ENCODE measurements at places on chromosomes 3 and 15. TPM values are rescaled to one million over a fixed set of nuclear protein-coding genes. Genes with fewer than 3 reads are reported as not detected.

GRCh38 chr3:73296859-73297258, 235.4 kb downstream of the EBLN2 start:
- no peak for DNase-seq

DNA sequence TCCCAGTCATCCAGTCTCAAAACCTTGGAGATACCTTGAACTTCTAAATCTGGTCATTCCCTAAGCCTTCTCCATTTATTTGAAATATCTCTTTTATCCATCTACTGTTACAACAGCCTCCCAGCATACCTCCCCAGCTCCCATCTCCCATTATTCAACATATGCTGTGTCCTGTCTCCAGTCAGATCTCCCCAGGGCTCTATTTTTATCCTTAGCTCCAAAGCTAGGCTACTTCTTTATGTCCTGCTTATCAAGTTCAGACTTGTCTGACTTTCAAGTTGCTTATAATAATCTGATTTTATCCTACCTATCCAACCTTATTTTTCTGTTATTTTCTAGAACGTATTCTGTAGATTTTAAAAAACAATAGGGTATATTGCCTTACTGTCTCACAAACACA, 44.2 kb downstream of the IQGAP1 start:
- DNase-seq, result no peak

DNA sequence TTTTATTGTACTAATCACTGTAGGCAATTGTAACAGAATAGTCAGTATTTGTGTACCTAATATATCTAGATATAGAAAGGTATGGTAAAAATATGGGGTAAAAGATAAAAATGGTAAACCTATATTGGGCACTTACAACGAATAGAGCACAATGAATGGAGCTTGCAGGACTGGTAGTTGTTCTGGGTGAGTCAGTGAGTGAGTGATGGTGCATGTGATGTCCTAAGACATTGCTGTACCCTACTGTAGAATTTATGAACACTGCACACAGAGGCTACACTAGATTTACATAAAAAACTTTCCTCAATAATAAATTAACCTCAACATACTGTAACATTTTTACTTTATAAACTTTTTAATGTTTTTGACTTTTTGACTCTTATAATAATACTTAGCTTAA, 274.3 kb upstream of the PPP2R3A start:
- DNase-seq, result no peak

DNA sequence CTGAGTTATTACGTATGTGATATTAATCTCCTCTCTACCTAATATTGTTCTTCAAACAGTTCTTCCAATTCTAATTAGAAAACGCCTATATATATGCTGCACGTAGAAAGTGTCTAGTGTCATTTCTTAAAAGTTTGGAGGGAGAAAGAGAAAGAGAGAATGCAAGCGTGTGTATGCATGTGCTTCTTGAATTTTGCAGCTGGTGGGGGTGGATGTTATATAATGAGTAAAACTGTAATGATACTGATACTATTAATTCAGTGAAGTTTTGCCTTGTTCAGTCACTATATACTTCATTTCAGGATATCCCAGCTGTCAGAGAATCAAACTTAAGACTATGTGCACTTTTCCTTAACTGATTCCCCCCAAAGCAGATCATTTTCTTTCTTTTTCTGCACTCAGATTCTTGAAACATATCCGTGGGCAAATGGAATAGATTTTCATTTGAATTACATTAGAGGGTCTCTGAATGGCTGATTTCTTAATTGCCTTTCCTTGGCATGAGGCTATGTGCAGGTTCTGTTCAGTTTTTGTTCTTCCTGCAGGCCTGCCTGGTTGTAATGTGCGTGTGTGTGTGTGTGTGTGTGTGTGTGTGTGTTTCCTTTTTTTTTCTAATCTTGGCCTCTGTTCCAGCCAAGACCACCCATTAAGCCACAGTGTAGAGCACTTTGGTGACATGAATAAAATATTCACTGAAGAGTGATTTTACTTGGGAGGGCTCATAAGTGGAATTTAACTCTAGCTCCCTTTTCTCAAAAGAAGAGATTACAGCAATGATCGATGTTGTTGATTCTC, 617.5 kb downstream of the RBMS3 start:
- no peak for DNase-seq

DNA sequence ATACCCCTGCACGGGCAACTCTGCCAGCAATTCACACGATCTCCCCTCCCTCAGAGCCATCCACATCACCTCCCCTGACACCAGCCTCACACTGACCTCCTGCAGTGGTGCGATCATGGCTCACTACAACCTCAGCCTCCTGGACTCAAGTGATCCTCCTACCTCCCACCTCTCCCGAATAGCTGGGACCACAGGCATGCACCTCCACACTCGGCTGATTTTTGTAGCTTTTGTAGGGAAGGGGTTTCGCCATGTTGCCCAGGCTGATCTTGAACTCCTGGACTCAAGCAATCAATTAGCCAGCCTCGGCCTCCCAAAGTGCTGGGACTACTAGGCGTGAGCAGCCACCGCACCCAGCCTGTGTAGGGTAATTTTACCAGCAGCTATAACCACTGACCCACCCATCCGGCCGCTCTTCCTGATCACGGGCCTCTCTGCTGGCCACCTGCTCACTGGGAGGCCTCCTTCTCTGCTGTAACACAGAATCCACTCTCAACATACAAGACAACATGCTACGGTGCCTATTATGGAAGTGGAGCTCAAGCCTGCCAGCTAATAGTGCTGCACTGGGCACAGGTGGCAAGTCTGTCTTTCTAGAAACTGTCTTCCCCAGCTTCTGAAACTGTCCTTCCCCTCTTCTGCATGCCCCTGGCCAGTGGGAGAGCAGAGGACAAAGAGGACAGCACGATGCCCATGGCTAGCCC, 4.6 kb downstream of the GP9 start:
- no peak for DNase-seq

DNA sequence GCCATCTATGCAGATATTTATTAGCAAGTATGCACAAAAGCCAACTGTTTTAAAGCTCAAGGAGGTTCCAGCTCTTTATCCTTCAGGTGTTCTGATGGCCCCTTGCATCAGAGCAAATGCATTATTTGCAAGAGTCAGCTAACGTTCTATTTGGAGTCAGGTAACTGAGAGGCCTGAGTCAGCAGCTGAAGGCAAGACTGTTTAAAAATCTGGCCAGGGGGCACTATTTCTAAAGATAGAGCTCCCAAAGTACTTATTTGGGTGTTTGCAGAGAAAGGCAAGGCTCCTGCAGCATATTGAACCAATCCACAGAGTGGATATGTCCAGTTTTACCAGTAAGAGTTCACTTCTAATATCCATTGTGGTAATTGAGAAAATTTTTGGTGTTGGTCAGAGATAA, 146.1 kb downstream of the LRTM1 start:
- no peak for DNase-seq

- no peak for DNase-seq
Measured at GRCh38 chr3:11724615-11725339, 81.1 kb upstream of the VGLL4 start.

The ELL3 gene
- total RNA-seq, result 2.9 TPM

The SERPINI2 gene
- 0.55 TPM for total RNA-seq

GRCh38 chr3:111616417-111617105, 21.4 kb upstream of the ZBED2 start:
- no peak for DNase-seq

DNA sequence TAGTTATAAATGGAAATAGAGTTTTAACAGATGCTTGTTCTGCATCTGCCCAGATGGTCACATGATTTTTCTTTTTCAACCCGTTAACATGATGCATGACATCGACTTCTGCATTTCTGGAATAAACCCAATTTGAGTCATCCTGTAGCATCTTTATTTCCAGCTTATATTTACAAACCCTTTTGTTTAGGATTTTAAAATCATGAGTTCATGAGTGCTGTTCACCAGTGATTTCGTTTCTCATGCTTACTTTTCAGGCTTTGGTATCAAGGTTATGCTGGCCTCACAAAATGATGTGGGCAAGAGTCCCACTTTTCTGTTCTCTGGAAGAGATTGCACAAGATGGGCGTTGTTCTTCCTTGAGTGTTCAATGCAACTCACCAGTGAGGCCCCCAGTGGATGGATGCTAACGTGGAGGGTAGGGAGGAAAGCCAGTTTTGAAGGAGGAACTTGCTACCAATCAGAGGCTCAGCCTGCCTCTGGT, 5.2 kb downstream of the HRH1 start:
- no peak for DNase-seq

DNA sequence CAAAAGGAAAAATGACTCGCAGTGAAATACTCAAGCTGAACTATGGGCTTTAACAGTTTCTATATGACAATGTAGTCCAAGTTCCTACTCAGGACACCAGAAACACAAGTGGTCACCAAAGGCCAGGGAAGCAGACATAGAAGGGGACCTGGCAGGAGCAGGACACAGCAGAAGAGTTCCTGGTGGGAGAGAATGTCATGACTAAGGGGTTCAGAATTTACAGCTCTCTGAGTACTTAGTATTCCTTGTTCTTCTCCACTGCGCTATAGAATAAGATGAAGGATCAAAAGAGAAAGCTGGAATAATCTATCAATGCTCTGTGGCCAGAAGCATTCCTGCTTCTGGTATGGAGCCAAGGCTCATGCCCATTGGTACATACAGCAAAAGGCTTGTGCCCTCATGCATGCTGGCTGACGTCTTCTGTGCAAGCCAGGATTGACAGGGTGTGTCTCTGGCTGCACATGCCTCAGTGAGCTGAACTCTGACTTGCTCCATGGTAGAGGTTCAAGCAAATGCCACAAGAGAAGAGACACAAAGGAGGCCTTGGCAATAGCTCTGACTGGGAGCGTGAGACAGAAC, 128.7 kb upstream of the SLC2A2 start:
- no peak for DNase-seq

The IL12A gene
- 1.1 TPM for total RNA-seq

- no peak for DNase-seq
Measured at GRCh38 chr15:100314809-100315400, 26.9 kb downstream of the ADAMTS17 start.

DNA sequence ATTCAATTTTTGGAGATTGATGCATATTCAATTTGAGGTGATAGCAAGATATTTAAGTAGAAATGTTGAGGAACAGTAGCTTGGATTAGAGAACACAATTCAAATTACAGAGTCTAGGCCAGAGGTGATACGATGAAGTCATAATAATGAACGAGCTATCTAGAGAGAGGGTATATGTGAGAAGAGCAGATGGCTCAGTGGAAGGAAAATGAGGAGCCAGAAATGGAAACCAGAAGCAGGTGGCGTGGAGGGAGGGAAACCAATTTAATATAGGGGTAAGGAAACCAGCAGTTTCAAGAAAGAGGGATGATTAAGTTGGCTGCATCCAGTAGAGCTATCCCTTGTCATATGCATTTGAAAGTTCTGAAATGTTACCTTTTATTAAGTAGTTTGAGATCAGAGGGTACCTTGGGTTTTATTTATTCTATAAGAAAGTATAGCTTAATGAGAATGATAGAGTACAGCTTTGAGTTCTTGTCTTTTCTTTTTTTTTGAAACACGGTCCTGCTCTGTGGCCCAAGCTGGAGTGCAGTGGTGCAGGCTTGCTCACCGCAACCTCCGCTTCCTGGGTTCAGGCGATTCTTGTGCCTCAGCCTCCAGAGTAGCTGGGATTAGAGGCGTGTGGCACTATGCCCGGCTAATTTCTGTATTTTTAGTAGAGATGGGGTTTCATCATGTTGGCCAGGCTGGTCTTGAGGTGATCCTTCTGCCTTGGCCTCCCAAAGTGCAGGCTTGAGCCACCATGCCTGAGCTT, 22.1 kb downstream of the NCK1 start:
- DNase-seq, result no peak

DNA sequence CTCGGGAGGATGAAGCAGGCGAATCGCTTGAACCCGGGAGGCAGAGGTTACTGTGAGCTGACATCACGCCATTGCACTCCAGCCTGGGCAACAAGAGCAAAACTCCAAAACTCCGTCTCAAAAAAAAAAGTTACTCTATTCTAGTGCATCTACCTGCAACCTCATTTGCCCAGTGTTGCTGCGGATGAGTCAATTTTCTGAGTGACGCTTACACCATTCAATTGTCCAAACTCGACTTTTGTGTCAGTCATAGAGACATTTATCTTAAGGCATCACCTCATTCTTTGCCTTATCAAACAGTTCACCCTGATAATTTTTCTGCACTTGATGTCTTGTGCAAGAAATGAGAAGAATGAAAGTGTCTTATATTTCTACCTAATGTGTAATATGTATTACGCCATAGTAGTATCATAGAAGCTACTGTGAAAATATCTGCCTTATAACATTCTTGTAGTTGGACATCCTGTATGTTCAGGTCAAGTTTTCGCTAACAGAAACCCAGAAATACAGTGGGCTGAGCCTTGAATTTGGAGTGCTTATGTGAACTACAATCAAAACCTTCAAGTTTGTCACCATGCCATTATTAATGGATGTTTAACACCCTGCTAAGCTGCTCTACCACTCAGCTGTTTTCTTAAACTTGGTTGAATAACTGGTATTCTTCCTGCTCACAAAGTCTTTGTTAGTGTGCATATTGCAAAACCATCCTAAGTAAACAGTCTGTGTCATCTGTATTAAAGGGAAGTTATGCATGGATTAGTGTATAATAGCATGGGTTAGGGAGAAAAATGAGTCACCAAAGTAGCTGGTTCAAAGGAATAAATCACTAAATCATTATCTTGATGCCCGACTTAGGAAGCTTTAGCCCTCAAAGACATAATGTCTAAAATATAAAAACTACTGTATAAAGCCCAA, 531.0 kb upstream of the NR2F2 start:
- DNase-seq, result no peak

The NUP210 gene
- 19.9 TPM for total RNA-seq

- no peak for DNase-seq
Measured at GRCh38 chr15:58095415-58095814, 29.9 kb upstream of the ALDH1A2 start.

The C3orf52 gene
- 50.2 TPM for total RNA-seq

The LXN gene
- total RNA-seq, result 18.2 TPM

- no peak for DNase-seq
Measured at GRCh38 chr3:4889896-4890295, 89.3 kb upstream of the BHLHE40 start.

The B4GALT4 gene
- 55.4 TPM for total RNA-seq
